ENCODE measurements at places on chromosomes 7 and 10. TPM values are rescaled to one million over a fixed set of nuclear protein-coding genes. Genes with fewer than 3 reads are reported as not detected.

Gene UPK3B
- not detected for total RNA-seq

DNA sequence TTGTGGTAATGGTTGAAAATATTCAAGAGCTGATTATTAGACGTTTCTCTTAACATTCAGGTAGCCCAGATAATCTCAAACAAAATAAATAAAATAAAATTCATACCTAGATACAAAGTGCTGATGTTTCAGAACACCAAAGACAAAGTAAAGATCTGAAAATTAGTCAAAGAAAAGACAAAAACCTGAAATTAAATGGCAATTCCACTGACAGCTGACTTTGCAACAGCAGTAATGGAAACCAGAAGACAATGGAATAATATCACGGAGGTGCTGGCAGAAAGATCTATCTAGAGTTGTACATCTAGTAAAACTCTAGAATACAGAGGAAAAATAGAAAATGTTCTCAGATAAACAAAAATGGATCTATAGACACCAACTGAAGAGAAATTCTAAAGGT is 58.0 kb upstream of the IKZF1 start:
- DNase-seq = no peak

DNA sequence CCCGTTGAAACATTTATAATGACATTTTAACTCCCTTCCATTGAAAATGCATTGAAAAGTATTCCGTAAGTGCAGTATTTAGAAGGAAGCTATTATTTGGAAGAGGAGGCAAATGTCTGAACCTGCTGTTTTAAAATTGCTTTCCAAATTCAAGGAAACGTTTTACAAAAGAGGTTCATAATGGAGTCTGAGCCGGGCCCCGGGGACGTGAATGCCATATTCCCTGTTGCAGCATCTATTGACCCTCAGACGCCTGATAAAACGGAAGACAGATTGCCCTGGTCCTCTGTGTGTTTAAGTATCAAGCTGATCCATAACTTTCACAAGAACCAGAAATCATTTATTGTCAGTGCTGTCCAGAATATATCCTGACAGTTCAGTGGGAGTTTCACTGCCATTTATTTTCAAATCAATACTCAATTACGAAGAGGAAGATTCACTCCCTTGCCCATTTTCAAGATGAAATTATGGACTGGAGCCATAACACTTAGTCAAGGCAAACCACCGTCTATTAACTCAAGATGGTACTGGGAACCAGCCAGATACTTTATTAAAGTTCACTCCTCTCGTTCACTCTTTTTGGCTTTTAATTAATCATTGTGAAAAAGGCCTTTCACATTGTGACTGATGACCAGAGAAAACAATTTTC is 435.7 kb upstream of the PFKP start:
- no peak for DNase-seq

DNA sequence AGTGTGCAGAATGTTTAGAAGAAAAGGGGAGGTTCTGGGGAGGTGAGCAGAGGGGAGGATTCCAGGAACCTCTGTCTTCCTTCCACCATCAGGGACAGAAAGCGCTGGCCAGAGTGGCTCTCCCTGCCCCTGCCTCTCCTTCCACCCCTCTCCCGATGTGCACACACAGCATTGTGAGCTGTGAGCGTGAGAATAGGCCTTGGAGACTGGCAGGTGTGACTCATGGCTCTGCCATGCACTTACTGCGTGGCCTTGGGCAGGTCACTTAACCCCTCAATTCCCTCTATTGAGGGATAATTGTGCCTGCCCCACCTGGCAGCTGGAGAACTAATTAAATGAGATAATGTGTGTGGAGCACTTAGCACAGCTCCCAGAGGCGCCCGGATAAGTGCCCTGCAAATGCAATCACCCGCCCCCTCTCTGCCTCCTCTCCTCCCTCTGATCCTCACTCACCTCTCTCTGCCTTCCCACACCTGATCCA is 115.4 kb downstream of the ZMIZ1 start:
- peak; percentile 84 for DNase-seq

Gene PLXDC2
- 6.1 TPM for total RNA-seq

GRCh38 chr10:9060314-9060713 is 1005.8 kb downstream of the GATA3 start:
- DNase-seq = no peak

GRCh38 chr7:151631570-151631952 is 111.9 kb upstream of the RHEB start:
- no peak for DNase-seq

DNA sequence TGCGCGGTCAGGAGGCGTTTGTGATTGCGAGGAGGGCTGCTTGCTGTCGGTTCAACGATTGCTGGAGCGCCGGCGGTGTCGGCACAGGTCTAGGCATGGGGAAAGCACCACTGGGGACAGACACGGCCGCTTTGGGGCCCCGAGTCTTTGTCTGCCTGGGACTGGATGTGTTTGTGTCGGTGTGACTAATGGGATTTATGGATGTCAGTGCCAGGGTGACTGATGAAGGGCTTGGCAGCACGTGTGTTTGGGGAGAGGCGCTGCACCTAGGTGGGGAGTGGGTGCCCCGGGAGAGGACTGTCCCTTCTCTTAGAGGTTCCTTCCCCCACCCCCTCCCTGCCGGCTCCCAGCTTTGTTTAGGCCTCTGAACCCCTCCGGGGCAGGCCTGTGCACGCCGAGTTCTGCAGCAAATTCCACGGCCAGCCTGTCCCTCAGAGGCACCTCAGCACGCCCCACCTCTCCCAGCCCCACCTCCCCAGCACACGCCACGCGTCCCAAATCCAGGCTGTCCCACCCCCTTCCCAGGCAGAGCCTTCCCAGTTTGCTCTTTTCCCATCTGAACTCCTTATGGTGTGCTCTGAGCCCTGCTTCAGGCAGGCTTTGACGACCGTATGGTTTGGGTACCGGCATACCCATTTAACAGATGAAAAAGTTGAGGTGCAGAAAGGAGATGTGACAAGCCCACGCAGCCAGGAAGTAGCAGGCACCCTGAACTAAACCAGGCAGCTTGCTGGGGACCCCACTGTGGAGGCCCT is 6.4 kb upstream of the TNRC18 start:
- DNase-seq = peak; percentile 30

- DNase-seq = no peak
Observed at GRCh38 chr7:42689626-42690025, 222.2 kb downstream of the C7orf25 start.

- DNase-seq = peak; percentile 7
Observed at GRCh38 chr10:36500266-36500665, 625.1 kb upstream of the ANKRD30A start.

DNA sequence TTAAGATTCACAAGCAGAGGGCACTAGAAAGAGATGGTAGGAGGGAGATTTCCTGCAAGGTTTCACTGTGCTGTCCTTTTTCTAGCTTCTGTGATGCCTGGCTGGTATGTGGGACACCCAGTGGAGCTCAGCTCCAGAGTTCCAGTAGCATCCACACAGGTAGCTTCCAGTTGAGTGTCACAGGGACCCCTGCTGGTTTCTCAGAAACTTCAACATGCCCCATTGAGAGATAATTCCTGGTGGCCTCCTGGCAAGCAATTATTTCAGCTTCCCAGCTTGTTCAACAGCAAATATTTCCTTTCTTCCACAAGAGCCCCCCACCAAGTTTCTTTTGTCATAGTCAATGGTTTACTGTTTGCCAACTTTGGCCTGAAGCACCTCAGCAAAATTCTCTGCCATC is 858.7 kb downstream of the REEP3 start:
- no peak for DNase-seq

DNA sequence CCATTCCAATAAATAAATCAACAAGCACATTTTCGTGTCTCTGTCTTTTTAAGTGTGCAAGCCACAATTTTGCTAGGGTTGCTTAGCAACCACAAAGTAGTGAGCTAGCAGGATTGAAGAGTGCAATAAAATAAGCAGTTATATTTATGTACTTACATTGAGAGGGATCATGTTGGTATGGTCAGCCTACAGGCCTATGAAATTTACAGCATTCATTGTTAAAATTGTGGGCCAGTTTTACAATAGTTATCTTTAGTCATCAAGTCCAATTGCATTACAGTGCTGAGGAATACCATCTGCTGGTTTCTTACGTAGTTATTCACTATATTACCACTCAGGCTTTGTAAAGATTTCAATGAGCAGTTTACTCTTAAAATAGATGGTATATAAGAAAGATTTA is 192.5 kb upstream of the POT1 start:
- no peak for DNase-seq

- DNase-seq = peak; percentile 89
Observed at GRCh38 chr7:42097752-42098151, 139.3 kb downstream of the GLI3 start.

Gene KCP
- total RNA-seq = not detected

DNA sequence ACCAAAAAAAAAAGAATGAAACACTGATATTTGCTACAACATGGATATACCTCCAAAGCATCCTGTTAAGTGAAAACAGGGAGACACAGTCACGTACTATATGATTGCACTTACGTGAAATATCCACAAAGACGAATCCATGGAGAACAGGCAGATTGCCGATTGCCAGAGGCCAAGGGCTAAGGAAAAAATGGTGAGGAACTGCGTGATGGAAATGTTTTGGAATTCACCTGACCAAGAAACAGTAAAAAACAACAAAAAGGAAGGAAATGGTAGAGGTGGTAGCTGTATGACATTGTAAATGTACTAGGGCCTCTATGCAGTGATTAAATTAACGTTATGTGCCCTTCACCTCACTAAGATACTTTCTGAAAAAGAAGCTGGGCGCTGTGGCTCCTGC is 44.1 kb upstream of the GTF2IRD1 start:
- DNase-seq = no peak

DNA sequence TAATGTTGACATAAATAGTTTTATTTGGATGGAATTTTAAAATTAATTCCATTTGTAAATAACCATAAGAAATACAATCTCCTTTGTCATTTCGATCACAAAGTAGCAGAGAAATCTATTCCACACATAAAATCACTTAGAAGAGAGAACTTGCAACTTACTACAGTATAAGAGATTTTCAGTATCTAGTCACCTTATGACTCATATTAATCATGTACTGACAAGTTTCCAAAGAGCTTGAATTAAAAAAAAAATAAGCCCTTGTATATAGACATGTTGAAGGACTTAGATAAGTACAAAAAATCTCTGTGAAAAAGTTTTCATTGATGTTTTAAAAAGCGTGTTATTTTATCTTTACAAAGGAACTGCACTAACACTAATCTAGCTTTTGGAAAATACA is 207.1 kb upstream of the ETV1 start:
- peak; percentile 12 for DNase-seq
